T-helper 22 cell (primary cell): ENCODE measurements at places on chromosomes 7 and 10.

- DNase-seq: no peak
Observed at GRCh38 chr7:116342125-116342524, 131.8 kb downstream of the TES start.

GRCh38 chr10:119511828-119512515, 30.5 kb downstream of the RGS10 start:
- no peak for DNase-seq

DNA sequence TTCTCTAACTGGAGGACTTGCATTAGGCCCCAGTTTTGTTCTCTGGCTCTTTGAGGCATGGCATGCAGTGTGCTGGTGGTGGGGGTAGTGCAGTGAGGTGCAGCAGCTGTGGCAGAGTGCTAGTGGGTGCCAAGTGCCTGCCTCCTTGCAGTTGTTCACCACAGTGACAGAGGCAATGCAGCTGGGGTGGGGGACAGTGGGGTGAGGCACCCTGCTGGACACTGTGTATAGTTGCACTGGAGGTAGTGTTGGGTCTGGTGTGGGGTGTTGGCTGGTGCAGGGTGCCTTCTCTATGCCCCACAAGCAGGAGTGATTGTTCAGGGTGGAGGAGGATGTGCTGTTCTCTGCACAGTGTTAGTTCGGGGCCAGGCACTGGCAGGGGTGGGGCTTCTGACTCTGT, 21.7 kb upstream of the KEL start:
- DNase-seq: no peak

DNA sequence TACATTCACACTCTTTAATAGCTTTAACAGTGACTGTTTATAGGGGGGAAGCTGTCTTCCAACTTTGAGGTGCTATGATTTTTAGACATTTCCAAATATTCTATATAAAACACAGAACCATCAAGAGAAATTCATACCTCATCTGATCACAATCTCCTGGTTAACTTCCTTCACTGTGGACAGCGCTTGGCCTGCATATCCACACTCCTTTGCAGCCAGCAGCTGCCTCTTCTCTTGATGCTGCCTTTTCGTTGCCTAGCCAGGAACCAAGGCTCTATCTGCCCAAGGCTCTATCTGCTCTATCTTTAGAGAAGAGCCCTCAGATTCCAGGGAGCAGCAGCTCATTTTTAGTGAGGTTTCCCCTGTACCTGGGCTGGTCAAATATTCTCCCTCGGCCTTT, 252.0 kb downstream of the PTEN start:
- DNase-seq: no peak

DNA sequence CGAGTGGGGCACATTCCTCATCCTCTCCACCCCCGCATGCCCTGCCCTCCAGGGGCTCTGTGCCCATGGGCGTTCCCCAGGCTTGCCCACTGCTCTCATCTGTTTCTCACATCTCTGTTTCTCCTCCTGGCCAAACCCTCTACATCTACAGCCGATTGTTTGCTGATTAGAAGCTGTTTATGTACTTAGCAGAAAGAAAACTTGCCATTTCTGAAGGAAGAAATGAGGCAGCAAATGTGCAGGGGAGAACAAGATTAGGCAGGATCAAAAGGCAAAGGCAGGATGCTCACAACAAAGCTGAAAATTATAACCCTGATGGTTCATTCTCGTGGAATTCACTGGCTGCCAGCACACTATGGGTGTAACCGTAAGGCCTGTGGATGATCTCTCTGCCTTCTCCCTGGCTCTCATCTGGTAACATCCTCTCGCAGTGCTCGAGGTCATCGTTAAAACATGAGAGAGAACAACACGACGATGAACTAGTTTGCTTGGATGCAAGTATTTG, 111.6 kb upstream of the KLF14 start:
- DNase-seq: no peak

DNA sequence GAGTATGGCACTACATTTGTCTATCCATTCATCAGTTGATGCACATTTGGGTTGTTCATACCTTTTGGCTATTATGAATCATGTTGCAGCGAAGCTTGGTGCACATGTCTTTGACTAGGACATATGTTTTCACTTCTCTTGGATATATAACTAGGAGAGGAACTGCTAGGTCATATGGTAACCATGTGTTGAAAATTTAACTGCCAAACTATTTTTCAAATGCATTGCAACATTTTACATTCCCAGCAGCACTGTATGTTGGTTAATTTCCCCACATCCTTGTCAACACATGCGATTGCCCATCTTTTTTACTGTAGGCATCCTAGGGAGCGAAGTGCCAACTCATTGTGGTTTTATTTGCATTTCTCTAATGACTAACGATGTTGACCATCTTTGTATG, 183.4 kb downstream of the PRKCQ start:
- no peak for DNase-seq

- DNase-seq: no peak
Observed at GRCh38 chr7:111242141-111242755, 151.3 kb downstream of the LRRN3 start.

GRCh38 chr10:8913720-8914119, 859.2 kb downstream of the GATA3 start:
- DNase-seq: no peak

DNA sequence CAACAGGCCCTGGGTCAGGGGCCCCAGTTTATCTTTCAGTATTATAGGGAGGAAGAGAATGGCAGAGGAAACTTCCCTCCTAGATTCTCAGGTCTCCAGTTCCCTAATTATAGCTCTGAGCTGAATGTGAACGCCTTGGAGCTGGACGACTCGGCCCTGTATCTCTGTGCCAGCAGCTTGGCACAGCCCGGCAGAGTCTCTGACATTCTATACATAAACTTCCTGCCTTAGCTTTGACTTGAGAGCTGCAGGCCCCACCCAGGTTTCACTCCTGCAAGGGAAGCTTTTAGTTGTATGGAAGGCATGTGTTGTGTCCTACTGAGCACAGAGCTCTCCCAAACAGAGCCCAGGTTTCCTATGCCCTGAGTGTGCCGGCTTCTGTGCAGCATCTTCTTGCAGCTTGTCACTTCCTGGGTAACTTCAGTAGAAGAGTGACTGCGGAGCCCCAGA, 205.6 kb upstream of the PRSS58 start:
- DNase-seq: no peak

- no peak for DNase-seq
Observed at GRCh38 chr10:129057856-129058663, 409.0 kb upstream of the MGMT start.

DNA sequence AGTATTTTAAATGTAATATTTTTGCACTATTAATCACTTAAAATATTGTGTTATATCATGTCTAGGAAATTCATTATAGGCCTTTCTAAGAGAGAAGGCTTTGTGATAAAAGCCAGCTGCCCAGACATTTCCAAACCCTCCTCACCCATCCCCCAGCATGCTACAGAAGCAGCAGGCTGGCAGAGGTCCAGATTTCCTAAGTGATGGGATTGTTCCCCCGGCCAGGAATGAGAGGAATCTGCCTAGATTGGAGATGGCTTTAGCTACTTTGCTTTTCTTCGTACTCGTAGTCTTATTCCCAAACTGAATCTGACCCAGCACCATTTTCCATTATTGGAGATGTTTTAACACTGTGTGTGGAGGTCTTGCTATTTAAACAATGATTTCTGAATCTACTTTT, 29.4 kb downstream of the CDK14 start:
- DNase-seq: no peak

DNA sequence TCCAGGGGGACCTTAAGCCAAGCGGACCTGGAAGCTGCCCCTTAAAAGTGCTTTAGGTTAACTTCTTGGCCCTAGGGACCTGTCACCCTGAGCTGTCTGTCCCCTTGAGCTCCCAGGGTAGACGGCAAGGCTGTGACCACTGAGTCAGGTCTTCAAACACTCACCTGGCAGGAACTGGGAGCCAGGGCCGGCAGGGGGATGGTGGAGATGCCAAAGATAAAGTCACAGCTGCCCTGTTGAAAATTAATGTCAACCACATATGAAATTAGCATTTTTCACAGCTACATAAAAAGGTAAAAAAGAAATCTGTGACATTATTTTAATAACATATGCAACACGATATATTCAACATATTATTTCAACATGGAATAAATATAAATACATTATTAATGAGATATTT, 271.0 kb downstream of the GFRA1 start:
- DNase-seq: no peak

DNA sequence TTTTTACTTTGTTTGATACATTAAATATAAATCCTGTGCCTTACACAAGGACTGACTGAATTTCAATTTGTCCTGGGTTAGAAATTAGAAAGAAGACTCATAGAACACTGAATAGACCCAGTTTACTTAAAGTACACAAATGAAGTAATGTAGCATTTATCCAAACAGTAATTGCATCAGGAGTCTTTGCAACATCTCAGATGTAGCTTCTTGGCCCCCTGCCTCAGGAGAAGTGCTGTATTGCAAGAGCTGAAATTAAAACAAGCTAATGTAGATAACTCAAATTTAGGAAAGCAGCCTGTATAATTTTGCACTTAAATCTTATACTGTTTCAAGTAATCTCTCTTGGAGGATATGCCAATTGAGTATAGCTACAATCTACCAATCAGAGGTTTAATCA, 54.3 kb upstream of the KCND2 start:
- DNase-seq: no peak

DNA sequence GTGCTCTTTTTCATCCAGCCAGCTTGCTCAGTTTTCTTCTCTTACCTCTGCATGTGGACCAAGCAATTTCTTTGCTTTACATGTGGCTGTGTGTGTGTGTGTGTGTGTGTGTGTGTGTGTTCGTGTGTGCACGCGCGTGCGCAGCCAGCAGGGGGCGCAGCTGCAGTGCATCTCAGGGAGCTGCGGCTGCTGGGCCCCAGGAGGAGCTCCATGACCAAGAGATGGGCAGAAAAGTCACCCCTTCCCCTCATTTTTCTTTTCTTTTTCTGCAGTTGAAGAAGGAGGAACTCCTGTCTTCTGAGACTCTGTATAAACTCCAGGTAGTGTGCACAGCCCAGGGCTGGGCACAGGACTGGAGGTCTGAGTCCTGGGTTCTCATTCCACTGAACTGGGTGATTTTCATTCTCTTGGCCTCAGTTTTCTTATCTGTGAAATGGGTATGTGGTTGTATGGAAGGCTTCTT, 41.8 kb downstream of the BLNK start:
- peak; percentile 32 for DNase-seq

GRCh38 chr7:157674715-157675426, 338.1 kb downstream of the DNAJB6 start:
- DNase-seq: no peak

DNA sequence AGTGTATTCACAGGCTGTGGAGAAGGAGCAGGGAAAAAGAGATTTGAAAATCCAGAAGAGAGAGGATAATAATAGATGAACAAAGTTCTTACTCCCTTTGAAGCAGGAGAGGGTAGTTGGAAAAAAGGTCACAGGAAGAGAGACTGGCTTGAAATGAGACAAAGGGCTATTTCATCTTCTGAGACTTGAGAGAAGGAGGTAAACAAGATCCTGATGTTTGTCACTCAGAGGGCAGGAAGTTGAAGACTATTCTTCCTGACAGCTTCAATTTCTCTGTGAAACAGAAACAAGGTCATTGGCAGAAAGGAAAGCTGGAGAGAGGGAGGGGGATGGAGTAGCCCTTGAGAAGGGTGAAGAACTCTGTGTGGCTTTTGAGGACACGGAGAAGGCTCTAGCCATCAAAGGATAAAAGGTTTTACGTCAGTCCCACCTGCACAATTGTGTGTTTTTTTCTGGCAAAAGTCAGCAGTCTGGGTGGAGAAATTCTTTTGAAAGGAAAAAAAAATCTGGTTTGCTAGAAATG, 216.1 kb upstream of the STEAP4 start:
- DNase-seq: no peak

GRCh38 chr10:29553544-29554250, 81.1 kb downstream of the SVIL start:
- no peak for DNase-seq

- no peak for DNase-seq
Observed at GRCh38 chr7:1144269-1144771, 15.7 kb downstream of the ZFAND2A start.

DNA sequence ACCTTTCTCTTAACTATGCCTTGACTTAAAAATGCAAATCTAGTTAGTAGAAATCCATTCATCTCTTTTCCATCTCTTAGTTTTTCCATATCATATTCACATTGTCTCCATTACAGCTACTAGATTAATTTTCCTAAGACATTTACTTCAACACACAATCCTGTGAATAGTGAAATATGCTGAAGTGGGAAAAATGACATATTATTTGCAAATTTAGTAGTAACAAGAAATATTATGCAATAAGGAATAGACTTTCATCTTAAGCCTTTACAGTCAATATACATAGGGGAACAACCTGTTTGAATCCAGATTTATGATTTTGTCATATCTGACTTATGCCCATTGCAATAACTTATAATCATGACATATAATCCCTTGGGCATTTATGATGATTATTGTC, 277.0 kb upstream of the IMMP2L start:
- DNase-seq: no peak

- no peak for DNase-seq
Observed at GRCh38 chr10:130236711-130237110, 100.5 kb downstream of the GLRX3 start.

GRCh38 chr10:17354781-17355180, 99.6 kb downstream of the ST8SIA6 start:
- no peak for DNase-seq

- no peak for DNase-seq
Observed at GRCh38 chr10:51861731-51862130, 162.3 kb upstream of the CSTF2T start.

- DNase-seq: no peak
Observed at GRCh38 chr7:24786941-24787340, 29.7 kb upstream of the GSDME start.

GRCh38 chr10:104045151-104046089, 40.3 kb downstream of the COL17A1 start:
- no peak for DNase-seq

DNA sequence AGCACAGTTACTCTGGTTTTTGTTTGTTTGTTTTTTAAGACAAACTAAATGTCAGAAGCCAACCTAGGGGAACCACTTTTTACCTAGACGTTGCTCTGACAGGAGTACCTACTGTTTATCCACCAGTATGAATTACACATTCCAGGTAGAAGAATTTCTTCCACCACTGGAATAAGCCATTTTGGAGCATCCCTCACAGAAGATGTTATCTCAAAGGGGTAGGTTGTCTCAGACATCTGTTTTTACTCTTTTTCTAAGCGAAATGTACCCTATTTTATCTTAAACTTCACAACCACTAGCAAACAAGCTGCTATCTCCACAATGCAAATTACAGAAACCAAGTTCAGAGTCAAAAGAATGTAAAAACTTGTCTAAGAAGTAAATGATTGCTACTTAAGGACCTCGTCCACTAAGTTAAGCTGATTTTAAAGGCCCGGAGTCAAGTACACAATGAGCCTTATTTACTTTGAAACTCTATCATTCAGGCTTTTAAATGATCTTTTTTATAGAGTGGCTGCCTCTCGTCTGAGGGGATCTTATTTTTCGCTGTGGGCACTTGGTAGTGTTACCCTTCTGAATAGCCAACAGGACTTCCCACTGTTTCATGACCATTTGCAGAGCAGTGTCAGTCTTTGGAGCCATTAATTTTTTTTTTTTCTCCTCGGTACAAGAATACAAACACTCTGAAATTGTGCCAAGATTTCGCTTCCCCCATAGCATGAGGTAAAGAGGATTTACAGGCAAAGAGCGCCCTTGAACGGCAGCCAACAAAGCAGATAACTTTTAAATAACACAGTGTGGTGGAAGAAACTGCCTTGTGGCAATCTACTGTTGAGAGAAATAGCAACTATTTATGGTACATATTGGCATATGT, 15.7 kb upstream of the ARMC3 start:
- DNase-seq: no peak
